Activated naive CD8-positive, alpha-beta T cell treated with anti-CD3 and anti-CD28 coated beads for 36 hours (primary cell): ENCODE measurements at places on chromosomes 12 and 14. TPM values are rescaled to one million over a fixed set of nuclear protein-coding genes. Genes with fewer than 3 reads are reported as not detected.
A peak's percentile ranks its signal among the peaks of the same experiment; 100 is the strongest.

DNA sequence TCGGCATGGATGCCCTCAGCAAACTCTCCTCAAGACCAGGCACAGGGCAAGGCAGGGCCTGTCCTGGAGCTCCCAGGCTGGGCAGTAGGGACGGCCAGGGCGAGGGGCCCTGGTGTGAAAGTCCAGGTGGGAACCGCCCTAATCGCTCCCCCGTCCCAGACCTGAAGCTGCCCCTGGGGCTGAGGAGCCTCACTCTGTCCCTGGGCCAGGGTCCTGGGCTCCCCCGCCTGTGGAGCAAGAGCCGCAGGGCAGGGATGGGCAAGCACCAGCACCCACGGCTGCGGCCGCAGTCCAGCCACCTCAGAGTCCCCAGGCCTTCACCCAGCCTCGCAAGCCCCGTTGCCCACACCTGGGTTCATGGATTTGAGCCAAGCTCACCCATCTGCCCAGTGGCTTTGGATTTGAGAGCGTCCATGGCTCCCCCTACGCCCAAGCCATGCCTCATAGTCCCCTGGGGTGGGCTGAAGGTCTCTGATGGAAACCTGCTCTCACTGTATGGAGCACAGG is 102.4 kb upstream of the C14orf180 start:
- no peak for DNase-seq

DNA sequence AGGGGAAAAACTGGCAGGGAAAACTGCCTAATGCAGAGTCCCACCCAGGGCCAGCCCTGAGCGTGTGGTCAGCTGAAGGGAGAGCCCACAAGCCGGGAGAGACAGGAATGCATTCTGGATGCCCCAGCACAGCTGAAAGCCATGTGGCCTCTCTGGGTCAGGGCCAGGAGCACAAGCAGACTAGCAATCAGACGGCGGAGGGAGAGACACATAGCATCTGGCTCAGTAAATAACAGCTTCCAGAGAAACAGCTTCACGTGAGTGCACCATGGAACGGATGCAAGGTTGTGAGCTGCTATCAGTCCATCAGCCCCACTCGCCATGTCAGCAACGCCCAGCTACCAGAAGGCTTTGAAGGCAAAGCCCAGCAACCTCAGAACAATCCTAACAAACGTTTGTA is 28.2 kb upstream of the TMEM106C start:
- DNase-seq: no peak

DNA sequence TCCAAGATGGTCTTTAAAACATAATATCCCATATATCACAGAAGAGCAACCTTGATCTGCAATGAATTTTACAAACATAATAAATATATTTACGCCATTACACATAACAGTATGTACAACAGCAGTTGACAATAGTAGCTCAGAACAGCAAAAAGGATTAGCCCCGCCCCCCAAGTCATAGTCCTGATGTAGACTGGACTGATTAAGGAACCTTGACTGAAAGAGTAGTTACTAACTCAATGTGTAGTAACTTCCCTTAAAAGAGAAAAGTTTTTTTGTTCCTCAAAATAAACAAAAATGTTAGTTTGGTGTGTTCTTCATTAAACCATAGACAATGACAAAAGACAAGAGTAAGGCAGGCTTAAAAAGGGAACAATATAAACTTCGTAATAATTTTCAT is 44.5 kb downstream of the GTF2A1 start:
- DNase-seq: no peak

DNA sequence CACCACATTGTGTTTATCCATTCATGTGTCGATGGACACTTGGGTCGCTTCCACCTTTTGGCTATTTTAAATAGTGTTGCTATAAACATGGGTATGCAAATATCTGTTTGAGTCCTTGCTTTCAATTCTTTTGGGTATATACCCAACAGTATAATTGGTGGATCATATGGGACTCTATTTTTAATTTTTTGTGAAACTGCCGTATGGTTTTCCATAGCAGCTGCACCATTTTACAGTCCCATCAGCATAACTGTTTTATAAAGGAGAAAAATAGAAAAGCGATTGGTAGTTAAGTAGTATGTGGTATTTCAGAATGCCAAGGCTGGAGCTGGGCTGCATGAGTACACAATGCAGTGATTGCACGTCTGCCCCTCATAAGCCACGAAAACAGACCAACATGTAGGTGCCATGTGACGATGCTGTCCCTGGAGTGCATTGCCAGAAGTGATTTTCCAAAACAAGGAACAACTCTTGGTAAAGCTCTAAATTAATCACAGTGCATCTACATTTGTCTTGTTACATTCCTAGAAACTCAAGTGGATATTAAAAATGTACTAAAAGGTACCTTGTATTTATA is 83.5 kb downstream of the C12orf75 start:
- DNase-seq: no peak

- no peak for DNase-seq
These were observed 218.3 kb downstream of the TTC6 start for GRCh38 chr14:37813732-37814131.

- no peak for DNase-seq
These were observed 124.1 kb downstream of the ARMH4 start for GRCh38 chr14:58027904-58028303.

DNA sequence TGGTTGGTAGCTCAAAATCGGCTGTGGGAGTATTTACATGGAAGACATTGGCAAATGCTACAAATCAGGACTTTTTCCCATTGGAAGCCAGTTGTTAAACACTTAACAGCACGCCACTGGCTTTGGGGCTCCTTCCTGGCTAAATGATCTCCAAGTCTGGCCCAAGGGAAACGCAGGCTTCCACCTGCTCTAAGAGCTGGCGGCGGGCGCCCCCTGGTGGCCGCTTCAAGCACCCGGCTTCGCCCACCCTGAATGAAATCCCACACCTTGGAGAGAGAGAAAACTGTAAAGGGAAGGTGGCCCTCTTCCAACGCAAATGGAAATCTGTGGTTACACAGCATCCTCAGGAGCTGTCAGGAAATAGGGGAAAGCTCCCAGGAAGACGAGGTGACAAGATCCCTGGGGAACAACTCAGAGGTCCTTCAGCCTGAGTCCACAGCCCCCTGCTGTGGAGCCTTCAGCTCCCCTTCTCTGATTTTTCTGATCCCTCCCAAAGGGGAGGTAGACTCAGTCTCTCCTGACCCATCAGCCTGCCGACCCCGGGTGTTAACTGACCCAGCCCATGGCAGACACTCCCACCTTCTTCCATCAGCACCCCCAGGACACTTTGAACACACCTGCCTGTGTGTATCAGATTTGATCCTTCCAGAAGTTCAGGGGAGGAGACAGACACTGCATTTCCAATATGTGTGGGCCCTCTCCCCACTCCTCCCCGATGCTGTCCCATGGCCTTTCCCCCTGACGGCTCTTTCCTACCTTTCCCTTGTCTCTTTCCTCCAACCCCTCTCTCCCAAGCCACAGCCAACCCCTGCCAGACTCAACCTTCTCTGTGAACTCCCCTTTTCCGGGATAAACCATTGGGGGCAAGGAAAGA is 15.4 kb downstream of the SELPLG start:
- DNase-seq: peak; percentile 78

SCN8A gene
- 0.86 TPM for total RNA-seq
